ENCODE measurements at places on chromosomes 12 and 14.

- DNase-seq: peak; percentile 54
Measured at GRCh38 chr14:70045844-70046535, 142.8 kb downstream of the SLC8A3 start.

DNA sequence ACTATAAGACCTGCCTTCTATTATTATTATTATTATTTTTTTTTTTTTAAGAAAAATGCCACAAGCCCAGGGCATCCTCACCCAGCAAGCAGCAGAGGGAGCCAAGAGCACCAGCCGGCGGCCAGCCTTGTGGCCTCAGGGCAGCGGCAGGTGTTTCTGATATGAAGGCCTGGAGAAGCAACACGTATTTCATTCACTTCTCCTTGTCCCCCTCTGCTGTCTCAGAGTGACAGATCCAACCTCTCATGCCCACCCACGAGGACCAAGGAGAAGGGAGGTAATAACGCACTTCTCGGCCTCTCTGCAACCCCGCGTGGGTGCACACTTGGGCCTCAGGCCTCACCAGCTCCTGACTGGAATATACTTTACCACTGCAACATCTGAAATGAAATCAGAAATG lies 25.4 kb downstream of the CDC42BPB start:
- DNase-seq: no peak

GRCh38 chr14:101734246-101734847 lies 27.2 kb upstream of the PPP2R5C start:
- DNase-seq: no peak

DNA sequence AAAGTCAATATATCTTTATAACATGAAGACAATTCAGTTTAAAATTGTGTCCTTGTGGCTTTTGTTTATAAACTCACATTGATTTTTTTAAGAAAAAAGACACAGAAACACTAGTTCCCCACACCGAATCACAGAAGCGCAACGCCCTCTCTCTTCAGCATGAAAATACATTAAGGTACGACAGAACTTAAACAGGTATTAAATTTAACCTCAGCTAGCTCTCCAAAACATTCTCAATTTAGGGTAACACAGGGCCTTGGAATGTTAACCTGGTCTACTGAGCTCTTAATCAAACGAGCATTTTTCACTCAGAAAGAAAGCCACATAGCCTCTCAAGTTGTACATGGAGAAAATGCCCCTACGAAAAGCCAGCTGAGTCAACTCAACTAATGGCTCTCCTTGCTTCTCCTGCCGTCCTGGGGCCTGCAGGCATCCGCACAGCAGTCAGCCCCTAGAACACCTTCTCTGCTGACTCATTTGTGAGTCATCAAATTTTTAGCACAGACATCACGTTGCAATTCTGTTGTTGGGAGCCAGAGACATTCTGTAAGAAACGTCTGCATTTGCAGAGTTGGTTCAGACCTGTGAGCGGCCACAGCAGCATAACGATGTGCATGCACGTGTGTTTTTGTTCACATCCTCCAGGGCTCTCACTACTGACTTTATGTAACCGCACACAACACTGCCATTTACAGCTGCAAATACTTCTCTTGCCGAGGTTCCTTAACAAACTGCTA lies 141.6 kb downstream of the ITPR2 start:
- DNase-seq: no peak

- DNase-seq: no peak
Measured at GRCh38 chr12:28936711-28937110, 212.4 kb upstream of the FAR2 start.

DNA sequence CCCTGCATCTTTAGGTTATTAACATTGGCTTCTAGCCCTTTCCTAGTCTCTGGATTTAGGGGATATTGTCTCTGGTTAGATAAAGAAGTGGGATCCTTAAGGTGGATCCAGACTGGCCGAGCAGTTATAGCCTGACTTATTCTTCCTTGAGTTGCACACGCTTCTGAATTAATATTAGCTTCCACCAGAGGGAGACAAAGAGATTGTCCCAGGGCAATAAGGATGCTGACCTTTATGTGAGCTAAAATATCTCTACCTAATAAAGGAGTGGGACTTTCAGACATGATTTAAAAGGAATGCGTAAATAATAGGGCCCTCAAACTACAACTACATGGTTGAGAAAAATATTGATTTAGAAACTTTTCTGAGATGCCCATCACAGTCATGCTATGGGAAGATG lies 139.7 kb downstream of the SLCO1B3 start:
- peak; percentile 57 for DNase-seq

- DNase-seq: no peak
Measured at GRCh38 chr12:39252628-39253027, 190.3 kb downstream of the KIF21A start.

- DNase-seq: no peak
Measured at GRCh38 chr12:116421785-116422538, 137.2 kb upstream of the MAP1LC3B2 start.

All from Caco-2 (cell line).